ENCODE measurements at places on chromosomes 4 and X. TPM values are rescaled to one million over a fixed set of nuclear protein-coding genes. Genes with fewer than 3 reads are reported as not detected.

Gene SASH3
- total RNA-seq, result not detected

Gene ZNF157
- total RNA-seq, result not detected

Gene MAGEC2
- total RNA-seq, result not detected

Gene FAM241A
- total RNA-seq, result 10.1 TPM
